ENCODE measurements at places on chromosomes 7 and 10.

DNA sequence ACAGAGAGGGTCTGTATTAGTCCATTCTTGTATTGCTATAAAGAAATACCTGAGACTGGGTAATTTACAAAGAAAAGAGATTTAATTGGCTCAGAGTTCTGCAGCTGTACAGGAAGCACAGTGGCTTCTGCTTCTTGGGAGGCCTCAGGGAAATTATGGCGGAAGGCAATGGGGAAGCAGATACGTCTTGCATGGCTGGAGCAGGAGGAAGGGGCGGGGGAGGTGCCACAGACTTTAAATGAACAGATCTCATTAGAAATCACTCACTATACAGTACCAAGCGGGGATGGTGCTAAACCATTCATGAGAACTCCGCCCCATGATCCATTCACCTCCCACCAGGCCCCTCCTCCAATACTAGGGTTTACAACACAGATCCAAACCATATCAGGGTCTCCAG, 3.7 kb upstream of the CALU start:
- DNase-seq: no peak

DNA sequence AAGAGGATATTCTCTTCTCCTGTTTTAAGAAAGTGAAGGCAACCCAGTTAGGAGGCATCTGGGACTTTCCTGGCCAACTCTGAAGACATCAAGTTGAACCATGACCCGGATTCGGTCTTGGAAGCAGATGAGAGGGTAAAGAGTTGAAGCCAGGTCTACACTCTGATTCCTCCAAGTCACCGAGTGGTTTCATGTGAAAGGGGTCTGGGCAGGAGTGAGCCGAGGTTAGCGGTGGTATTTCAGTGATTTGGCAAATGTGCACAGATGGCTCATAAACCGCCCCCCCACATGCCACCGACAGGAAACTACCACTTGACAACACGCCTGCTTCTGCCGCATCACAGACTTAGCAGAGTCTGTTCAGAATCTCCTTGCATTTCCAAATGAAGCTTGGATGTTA, 11.4 kb upstream of the REPIN1 start:
- peak; percentile 73 for DNase-seq

DNA sequence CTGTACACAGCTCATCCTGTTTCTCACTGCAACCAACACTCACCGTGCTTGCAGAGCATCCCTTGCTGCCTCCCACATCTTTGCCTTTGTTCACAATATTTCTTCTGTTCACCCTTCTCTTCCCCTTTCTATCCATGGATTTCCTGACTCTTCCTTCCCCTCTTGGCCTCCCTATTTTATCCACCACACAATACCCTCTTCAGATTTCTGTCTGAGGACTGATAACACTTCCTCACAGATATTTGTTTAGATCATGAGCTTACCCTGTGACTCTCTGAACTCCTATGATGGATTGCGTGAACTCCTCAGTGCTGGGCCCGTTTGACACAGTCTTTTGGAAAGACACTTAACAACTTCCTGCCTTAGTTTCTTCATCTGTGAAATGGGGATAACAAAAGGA, 62.8 kb upstream of the GPR158 start:
- DNase-seq: no peak

DNA sequence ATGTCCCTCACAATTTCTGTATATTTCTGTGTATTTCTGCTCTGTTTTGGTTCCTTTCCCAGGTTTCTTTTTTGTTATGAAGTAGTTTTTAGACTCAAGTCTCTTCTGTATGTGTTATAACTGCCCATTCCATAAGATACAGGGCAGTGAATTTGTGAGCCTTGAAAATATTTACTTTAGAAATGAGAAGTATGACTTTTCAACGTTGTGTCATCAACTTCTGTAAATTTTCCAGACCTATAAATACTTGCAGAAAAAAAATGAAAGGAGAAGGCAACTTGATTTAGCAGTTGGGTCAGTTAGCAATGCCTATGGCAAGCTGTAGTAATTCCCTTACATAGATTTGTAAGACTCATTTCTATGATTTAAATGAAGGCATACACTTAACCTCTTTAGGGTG, 11.5 kb downstream of the EGFR start:
- no peak for DNase-seq

GRCh38 chr10:94194256-94194655, 168.5 kb downstream of the NOC3L start:
- no peak for DNase-seq

DNA sequence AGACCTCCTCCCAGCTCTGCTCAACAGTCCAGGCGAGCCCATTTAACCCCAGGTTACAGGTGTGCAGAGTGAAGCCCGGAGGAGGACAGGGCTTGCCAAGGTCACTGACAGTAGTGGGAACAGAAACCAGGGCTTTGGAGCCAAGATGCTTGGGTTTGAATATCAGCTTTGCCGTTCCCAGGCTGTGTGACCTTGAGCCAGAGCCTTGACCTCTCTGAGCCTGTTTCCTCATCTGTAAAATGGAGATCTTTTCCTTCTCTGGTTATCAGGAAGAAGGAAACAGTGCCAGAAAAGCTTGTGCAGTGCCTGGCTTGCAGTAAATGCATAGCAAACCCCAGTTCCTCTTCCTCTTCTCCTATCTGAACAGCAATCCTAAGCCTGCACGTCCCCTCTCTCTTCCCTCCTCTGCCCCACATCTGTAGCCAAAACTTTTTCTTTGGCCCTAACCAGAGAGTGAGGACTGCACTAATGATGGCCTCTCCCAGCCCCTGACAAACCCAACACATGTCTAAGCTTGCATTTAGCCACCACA, 21.4 kb upstream of the MLXIPL start:
- DNase-seq: no peak

DNA sequence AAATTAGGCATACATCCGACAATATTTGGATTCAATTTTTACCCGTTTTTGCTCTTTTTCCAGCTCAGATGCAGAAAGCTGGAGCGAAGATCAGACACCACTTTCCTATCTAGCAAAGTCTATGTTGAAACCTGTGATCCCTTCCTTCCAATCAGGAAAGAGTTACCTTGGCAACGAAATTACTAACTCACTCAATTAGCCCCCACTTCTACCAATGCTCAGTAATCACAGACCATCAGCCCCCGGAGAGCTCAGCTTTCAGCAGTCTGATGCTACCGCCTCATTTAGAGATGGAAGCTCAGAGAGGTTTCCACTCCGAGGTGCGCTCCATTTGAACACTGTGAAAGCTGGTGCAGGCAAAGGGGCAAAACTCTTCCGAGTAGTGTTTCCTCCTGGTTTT, 6.7 kb downstream of the FRAT1 start:
- no peak for DNase-seq

DNA sequence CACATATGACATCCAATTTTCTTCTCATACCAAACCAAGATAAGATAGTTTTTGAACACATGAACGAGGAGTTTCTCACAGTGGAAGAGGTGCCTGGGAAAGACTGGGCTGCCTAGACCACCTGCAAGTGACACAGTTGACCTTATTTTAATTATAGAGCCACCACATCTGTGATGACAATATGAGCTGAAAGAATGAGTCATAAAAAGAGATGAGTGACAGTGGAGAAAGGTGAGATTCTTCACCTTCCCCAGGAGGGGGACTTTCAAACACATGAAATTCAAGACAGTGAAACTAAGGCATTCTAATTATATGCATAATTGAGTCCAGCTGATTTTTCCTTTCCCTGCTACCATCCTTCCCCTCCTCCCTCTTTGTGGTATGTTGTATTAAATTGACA, 475.5 kb downstream of the NXPH1 start:
- DNase-seq: no peak

Measured in stimulated activated CD4-positive, alpha-beta T cell treated with anti-CD3 and anti-CD28 coated beads, Interleukin-4, amount 100 ng/mL, for 4 hours (primary cell).